Glomerular endothelial cell (primary cell): ENCODE measurements at places on chromosomes 3 and 15. TPM values are rescaled to one million over a fixed set of nuclear protein-coding genes. Genes with fewer than 3 reads are reported as not detected.
A peak's percentile ranks its signal among the peaks of the same experiment; 100 is the strongest.

DNA sequence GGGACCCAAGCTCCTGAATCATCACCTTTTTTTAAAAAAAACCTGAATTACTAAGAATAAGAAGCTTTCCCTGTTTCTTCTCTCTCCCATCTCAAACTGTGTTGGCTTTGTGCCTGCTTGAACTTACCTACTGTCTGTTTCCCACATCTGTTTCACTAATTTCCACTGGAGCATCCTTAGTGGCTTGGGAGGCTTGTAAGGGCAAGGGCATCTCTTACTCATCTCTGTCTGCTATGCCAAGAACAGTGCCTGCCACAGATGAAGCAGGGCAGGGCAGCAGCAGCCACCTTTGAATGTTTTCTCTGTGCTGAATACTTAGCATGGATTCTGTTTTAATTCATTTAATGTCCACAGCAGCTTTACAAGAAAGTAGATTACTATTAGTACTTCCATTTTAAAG, 42.3 kb downstream of the SNRK start:
- no peak for DNase-seq

DNA sequence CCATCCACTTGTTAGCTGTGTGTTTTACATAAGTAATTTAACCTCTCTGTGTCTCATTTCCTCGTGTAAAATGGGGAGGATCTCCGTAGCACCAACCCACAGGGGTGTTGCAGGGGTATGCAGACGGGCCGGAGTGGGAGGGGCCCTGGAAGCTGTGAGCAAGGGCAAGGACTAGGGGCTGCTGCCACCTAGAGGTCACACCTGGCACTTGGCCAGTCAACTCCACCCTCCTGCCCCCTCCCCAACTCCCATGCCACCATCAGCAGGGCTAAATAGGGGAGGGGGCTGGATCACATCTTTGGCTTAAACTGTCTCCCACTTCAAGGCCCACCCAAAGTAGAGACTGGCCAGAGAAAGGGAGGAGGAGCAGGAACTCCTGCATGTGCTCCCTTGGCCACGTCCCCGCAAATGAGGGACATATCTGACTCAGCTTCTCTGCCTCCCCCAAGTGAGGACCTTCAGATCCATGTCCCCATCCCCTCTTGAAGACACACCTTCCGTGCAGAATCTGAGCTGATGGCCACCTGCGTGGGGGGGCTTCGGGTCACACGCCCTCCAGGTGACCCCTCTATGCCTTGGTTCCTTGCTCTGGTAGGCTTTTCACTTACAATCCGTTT, 2.6 kb downstream of the CCDC9B start:
- DNase-seq: no peak

- DNase-seq: no peak
These were observed 121.5 kb upstream of the LIPC start for GRCh38 chr15:58309963-58310928.

- no peak for DNase-seq
These were observed 425.4 kb upstream of the TPRG1 start for GRCh38 chr3:188746291-188746783.

GRCh38 chr3:119703820-119704531, 1.2 kb downstream of the CFAP91 start:
- no peak for DNase-seq

DNA sequence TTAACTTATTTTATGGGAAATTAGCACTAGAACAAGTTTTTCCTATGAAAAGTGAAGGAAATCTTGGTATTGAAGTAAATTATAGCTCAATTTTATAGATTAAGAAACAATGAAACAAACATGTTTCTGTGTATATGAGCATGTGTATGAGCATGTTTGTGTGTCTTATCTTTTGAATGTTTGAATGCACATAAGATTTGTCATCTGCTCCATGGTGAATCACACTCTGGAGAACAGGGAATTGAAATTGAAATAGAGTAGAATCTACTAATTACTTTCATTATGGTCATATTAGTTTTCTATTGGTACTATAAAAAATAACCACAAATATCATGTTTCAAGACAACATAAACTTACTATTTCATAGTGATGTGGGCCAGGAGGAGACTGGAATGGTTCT, 646.6 kb downstream of the OTOL1 start:
- no peak for DNase-seq

GRCh38 chr3:40845447-40845846, 320.7 kb downstream of the ZNF621 start:
- DNase-seq: no peak

DNA sequence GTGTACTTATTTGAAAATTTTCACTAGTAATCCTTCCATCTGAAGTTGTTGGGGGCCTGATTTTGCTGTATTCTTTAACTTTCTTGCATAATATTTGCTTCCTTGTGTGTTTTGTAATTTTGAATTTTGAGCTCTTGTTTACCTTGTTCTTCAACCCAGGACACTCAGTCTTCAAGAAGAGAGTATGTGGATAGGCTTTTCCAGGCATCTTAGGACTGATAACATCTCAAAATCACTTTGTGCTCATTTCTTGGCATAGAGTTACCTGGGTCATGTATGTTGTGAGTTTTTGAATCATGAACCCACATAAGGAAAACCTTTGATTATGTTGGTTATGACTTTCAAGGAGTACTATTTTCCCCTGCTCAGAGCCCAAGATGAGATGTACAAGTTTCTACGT, 13.4 kb downstream of the BTD start:
- no peak for DNase-seq

DNA sequence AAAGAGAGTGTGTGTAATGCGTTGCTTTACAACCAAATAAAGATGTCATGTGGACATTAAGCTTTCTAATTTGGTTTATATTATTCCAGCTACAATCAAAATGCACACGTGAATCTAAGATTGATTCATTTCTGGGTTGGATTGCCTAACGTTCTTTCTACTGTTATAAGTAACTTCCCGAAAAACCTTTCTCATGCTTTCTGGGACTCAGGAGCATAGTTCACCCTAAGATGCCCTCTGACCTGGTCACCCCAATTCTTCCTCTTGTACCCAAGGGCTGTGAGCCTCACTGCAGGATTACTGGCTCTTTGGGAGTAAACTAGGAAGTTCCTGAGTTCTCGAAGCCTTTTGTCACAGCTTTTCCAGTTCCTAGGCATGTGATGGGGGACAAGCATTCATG, 12.7 kb upstream of the LMCD1 start:
- no peak for DNase-seq

DNA sequence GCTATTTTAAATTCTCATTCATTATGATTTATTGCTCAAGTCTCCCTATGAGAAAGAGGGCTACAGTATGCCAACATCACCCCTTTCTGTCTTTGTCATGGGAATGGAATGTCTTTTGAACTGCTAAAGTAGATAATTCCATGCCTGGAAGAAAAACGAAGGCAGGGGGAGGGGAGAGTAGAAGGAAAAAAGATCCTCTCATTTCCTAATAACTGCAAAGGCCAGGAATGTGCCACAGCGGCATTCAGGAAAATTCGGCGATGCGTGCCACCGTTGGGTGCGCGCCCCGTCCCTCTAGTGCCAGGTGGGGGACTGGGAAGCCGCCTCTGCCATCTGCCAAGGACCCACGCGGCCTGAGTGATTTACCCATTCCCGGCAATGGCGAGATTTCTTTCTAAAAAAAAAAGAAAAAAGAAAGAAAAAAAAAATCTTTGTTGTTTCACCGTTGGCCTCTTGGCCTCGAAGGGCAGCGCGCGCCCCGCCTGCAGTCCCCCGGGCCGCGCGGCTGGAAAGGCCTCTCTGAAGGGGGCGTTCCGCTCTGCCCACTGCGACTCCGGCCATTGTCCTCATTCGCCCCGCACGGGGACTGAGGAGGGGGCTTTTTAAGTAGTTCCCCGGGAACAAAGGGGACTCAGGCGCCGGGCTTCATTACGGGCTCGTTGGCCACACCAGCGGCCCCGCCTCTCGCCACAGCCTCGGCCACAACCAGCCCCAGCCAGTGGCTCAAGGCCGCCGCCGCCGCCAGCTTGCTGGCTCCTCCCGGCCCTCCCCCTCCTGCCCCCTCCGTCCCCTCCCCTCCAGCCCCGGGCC, 54.5 kb downstream of the CPN2 start:
- DNase-seq: no peak

DNA sequence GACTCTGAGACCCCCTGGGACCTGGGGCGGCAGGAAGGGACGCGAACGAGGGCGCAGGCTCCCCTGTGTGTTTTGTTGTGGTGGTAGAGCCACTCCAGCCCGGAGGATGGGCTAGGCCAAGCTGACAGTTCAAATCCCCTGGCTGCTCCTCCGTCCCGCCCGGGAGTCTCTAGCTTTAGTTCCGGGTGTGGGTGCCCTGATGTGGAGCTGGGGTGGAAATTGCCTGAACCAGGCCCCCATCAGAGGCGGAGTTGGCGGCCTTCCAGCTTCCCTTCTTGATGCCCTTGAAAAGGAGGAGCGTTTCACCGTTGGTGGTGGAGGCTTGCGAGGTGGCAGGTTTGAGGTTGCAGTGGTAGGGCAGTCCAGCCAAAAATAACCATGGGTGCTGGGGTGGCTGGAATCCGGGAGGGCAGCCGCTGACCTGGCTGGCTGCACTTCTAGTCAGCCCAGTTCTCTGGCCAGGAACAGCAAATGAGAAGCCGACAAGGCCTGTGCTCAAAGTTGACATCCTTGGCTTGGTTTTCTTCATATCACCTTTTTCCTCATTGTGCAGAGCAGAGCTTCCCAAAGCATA, 817 bp downstream of the CLK3 start:
- no peak for DNase-seq

- DNase-seq: no peak
These were observed 4.4 kb downstream of the TRAK1 start for GRCh38 chr3:42095540-42095939.

DNA sequence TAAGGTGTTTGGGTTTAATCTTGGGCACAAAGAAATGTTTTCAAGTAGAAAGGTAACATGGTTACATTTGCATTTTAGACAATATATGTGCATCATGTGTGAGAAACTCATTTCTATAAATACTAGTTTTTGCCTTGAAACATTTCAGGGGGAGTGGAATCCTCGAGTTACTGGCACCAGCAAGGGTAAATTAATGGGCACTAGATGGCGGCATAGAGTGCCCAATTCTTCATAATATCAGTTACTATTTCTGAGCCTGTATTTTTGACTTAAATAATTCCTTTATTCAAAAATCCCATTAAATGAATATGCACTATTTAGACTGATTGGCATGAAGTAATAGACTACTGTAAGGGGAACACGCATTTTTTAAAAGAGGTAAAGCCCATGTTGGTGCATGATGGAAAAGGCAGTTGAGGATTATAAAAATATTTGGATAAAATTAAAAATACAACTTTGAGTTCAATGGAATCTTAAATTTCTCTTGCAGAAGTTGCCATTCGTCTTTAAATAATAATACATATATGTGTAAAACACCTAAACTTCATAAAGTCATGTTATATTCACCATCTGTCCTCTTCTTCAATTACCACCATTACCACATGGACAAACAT, 106.3 kb downstream of the ZBTB20 start:
- DNase-seq: peak; percentile 29

DNA sequence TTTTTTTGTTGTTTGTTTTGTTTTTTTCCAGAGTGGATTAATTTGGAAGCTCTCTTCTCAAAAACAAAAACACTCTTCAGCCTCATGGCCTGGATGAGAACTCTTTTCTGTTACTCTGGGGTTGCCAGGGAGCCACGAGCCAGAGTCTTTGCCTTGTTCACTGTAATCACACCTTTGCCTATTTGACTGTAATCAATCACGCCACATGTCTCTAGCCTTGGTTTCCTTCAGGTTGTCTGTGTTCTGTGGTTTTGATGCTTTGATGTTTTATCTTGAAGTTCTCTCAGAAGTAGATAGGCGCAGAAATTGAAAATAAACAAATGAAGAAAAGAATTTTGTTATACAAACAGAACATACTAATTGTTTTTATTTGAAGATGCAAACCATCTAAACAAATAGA, 62.3 kb upstream of the IGF1R start:
- DNase-seq: no peak

DNA sequence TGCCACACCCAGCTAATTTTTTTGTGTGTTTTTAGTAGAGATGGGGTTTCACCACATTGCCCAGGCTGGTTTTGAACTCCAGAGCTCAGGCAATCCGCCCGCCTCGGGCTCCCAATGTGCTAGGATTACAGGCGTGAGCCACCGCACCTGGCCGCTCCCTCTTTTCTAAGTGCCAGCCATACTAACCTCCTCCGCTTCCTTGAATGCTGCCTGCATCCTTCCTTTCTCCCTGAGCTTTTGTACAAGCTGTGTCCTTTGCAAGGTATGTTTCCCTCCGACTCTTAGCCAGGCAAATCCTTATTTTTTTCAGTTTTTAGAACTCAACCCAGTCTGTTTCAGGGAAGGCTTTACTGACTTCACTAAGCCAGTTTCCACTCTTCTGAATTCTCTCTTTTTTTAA, 60.6 kb downstream of the NR1D2 start:
- DNase-seq: no peak

DNA sequence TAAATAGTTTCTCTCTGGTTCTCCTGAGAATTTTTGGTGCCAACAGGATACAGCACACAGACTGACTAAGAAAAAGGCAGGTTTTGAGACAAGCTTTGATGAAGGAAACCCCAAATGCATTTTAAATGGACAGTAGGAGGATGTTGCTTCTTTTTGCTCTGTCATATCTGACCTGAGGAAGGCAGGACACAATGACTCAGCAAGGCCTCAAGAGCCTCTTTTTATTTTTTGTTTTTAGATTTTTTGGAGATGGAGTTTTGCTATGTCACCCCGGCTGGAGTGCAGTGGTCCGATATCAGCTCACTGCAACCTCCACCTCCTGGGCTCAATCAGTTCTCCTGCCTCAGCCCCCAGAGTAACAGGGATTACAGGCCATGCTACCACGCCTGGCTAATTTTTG, 16.9 kb upstream of the KNG1 start:
- no peak for DNase-seq

GRCh38 chr15:81398910-81399551, 25.0 kb upstream of the TMC3 start:
- DNase-seq: no peak

DNA sequence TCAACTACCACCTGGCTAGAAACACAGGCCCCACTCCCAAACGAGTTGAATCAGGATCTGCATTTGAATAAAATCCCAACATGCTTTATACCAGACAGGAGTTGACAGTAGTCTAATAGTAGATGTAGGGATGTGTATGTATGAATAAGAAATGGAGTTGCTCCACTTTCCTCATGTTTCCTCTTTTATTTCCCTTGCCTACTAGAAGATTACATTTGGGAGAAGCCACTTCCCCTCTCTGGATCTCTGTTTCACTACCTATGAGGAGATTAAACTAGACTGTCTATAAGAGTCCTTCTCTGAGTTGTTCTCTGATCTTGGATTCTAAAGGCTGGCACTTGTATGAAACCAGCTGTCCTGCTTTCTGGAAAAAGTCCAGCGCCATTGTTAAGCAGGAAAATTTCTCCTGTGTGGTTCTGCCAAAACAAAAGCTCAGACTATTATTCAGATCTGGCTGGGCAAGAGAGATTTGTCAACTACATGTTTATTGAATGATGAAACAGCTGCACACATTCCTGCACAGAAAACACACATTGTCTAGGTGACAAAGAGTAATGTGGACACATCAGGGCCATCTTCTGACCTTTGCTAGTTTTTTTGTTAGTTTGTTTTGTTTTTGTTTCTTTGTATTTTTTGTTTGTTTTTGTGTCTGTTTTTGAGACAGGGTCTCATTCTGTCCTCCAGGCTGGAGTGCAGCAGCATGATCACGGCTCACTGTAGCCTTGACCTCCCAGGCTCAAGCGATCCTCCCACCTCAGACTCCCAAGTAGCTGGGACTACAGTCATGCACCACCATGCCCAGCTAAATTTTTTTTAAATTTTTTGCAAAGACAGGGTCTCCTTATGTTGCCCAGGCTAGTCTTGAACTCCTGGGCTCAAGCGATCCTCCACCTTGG, 29.9 kb downstream of the ACP3 start:
- peak; percentile 25 for DNase-seq

- no peak for DNase-seq
These were observed 175.6 kb downstream of the IL5RA start for GRCh38 chr3:2934541-2934940.

The MYRIP gene
- total RNA-seq: 1.9 and 2.3 TPM in 2 replicates

The MUC20 gene
- total RNA-seq: 0.10 TPM in 1 of 2 replicates, not detected in the other

The SAMD7 gene
- total RNA-seq: not detected in 2 replicates

The PGBD4 gene
- total RNA-seq: 1.1 and 1.5 TPM in 2 replicates

The ATP2B2 gene
- not detected in 2 replicates for total RNA-seq
